ENCODE measurements at places on chromosomes 12 and 14.

GRCh38 chr12:27651201-27651600 is 45.0 kb upstream of the REP15 start:
- DNase-seq, result no peak

GRCh38 chr12:119008691-119009221 is 27.4 kb downstream of the SRRM4 start:
- no peak for DNase-seq

GRCh38 chr12:102478405-102479098 is 1.8 kb downstream of the IGF1 start:
- DNase-seq, result no peak

DNA sequence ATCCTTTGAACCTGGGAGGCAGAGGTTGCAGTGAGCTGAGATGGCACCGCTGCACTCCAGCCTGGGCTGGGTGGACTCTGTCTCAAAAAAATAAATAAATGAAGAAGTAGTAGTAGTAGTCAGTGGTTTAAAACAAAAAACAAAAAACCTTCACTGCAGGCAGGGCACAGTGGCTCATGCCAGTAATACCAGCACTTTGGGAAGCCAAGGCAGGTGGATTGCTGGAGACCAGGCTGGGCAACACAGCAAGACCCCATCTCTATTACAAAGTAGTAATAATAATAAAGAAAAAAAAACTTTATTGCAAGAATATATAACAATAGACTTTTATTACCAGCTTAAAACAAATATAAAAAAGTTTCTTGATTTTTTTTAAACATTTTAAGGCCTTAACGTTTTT is 13.8 kb upstream of the NEK9 start:
- DNase-seq, result no peak
